ENCODE measurements at places on chromosomes 6 and 20.

GRCh38 chr20:54227241-54227640 lies 19.4 kb downstream of the PFDN4 start:
- no peak for DNase-seq

DNA sequence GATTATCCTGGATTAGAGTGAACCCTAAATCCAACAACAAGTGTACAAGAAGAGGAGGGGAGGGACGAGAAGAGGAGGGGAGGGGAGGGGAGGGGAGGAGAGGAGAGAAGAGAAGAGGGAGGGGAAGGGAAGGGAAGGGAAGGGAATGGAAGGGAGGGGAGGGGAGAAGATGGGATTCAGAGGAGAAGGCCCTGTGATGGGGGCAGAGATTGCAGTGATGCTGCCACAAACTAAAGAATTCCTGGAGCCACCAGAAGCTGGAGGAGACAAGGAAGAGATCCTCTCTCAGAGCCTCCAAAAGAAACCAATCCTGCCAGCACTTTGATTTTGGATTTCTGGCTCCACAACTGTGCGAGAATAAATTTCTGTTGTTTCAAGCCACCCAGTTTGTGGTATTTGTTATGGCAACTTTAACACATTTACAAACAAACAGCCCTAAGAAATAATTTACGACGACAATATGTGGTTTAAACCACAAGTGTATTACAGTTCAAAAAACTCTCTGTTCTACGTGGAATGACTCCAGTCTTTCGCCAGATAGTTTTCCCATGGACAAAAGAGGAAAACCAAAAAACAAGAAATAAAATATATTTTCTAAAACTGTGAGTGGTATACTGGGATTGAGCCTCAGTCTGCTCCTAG lies 235.4 kb downstream of the HDGFL1 start:
- no peak for DNase-seq

DNA sequence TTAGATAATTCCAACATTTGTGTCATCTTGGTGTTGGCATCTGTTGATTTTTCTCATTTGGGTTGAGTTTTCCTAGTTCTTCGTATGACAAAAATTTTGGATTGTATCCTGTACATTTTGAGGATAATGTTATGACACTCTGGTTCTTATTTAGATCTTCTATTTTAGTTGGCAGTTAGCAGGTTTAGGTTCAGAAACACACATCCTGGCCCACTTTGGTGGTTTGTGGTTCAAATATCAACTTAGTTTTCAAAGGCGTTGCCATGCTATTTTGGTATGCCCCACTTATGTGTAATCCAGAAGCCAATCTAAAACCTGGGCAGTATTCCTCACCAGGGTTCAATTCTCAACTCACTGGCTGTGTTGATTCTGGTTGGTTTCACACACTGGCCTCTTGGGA lies 68.2 kb downstream of the NOX3 start:
- DNase-seq, result no peak

- no peak for DNase-seq
Observed at GRCh38 chr20:24297993-24298392, 171.4 kb upstream of the SYNDIG1 start.

DNA sequence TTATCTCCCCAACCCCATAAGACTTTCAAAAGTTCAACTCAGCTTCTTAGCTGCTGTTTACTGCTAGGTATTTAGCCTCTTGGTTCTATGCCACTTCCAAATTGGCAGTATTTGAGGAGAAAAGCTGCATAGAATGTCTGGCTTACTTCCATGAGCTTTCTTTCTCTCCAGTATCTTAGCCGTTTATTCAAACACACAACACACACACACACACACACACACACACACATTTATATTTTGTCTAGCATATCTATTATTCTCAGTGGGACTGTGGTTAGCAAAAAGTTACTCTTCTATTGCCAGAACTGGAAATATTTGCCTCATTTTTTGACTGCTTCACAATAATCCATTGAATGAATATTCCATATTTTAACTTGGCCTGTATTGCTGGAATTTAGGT lies 634.2 kb upstream of the IMPG1 start:
- no peak for DNase-seq

DNA sequence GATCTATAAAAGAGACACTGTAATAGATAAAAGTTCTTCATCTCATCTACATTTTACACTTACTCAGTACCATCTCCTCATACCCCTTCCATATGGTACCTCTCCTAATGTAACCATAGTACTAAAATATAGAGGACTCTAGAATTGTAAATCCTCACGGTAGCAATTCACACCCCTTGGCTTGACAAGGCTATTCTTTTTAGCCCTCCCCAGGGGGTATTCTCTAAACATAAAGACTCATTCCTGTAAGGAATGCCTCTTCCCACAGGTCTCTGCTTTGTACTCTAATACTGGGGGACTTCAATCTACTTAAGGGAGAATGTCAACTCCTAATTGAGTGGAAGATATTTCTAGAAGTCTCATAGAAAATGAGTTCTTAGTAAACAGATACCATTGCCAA lies 85.9 kb downstream of the VIP start:
- no peak for DNase-seq

DNA sequence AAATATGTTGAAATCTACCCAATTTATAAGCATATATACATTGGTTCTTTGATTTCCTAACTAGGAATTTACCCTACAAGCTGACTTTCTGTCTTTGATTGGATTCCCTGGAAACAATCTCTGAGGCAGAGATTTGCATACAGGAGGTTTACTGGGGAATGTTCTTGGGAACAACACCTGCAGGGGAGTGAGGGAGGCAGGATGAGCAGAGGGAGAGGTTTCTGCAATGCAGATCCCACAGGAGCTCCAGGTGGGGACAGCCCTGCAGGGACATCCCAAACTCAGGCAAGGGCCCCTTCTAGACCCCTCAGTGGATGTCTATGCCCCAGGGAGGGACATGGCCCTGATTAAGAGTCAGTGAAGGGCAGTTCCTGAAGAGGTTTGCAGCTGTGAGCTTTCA lies 95.2 kb upstream of the CCDC167 start:
- DNase-seq, result no peak

GRCh38 chr6:106253731-106254130 lies 71.8 kb downstream of the ATG5 start:
- DNase-seq, result no peak

- no peak for DNase-seq
Observed at GRCh38 chr6:109483735-109484057, 677 bp upstream of the ZBTB24 start.
